Activated CD8-positive, alpha-beta memory T cell treated with anti-CD3 and anti-CD28 coated beads for 24 hours (primary cell): ENCODE measurements at places on chromosomes 12 and 14.

GRCh38 chr14:23481979-23482822, 12.7 kb downstream of the NGDN start:
- DNase-seq = no peak

DNA sequence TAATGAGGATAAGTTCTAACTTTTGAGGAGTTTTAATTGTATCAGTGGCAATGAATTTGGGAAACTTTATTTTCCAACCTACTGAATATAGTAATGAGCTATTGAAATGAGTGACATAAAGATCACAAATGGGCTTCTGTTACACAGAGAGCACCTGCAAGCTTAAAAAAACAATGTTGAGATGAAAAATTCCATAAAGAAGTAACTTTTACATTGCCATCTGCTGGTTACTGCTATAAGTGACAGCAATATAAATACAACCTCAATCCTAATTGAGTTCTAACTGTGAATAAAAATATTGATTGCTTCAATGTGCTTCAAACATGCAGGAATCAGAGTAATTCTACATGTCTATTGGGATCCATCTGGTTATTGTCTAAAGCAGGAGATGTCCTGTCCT, 14.2 kb downstream of the WIF1 start:
- no peak for DNase-seq

- DNase-seq = no peak
Observed at GRCh38 chr14:29458547-29458946, 469.1 kb downstream of the PRKD1 start.

GRCh38 chr14:104598910-104599273, 5.7 kb downstream of the TMEM179 start:
- DNase-seq = no peak

- no peak for DNase-seq
Observed at GRCh38 chr14:75972801-75973421, 8.9 kb downstream of the TGFB3 start.

DNA sequence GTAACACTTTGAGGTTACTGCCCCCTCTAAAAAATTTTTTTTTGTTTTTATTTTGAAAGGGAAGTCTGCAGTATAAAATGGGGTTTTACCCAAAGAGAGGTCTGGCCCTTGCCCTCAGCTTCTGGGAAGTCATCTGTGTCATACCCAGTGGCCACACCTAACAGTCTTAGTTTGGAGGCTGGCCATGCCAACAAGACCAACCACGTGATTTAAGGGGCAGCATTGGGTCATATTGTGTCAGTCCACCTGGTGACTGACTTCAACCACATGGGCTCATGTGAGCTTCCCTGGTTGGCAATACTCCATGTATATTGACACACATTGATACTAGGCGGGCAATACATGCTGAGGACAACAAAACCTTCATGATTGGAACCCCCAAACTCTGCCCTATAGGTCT, 173.9 kb downstream of the GXYLT1 start:
- no peak for DNase-seq

DNA sequence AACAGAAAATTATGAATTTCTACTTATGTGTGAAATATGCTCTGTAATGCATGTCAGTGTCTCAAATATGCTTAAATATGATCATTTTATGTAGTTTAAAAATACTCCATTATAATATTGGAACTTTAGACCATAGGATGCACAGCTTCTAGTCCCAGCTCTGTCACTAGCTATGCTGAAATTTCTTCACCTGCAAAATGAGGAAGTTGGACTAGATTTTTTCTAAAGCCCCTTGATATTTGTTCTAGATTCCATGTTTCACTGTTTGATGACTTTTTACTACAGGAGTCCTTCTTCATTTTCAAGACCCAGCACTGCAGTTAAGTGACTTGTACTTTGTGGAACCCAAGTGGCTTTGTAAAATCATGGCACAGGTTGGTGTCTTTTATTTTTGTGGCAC, 90.1 kb downstream of the LRRK2 start:
- DNase-seq = no peak

GRCh38 chr14:71031000-71031399, 123.7 kb downstream of the PCNX1 start:
- no peak for DNase-seq

- no peak for DNase-seq
Observed at GRCh38 chr12:123854232-123854631, 92.1 kb downstream of the DNAH10 start.

- no peak for DNase-seq
Observed at GRCh38 chr12:54002915-54003389, 3.0 kb downstream of the HOXC9 start.

- no peak for DNase-seq
Observed at GRCh38 chr12:56103823-56104108, 593 bp upstream of the PA2G4 start.

- no peak for DNase-seq
Observed at GRCh38 chr12:110109037-110109836, 14.9 kb upstream of the IFT81 start.

DNA sequence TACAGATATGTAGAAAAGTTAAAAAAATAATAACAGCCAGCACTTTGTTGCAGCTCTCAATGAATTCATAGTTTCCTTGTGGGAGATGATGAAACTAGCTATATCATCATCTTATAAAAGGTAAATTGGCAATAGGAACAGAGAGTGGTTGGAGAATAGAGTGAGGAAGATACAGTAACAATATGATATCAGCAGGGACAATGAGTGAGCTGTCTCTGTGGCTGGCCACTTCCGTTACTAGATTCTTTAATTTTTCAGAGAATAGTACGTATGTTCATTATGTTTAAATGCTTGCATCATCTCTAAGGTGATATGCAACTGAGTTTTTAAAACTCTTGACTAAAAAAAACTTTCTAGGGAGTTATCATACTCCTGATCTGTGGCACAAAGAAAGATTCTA, 1006.2 kb upstream of the FLRT2 start:
- no peak for DNase-seq
